ENCODE measurements at places on chromosomes 12 and 14.

DNA sequence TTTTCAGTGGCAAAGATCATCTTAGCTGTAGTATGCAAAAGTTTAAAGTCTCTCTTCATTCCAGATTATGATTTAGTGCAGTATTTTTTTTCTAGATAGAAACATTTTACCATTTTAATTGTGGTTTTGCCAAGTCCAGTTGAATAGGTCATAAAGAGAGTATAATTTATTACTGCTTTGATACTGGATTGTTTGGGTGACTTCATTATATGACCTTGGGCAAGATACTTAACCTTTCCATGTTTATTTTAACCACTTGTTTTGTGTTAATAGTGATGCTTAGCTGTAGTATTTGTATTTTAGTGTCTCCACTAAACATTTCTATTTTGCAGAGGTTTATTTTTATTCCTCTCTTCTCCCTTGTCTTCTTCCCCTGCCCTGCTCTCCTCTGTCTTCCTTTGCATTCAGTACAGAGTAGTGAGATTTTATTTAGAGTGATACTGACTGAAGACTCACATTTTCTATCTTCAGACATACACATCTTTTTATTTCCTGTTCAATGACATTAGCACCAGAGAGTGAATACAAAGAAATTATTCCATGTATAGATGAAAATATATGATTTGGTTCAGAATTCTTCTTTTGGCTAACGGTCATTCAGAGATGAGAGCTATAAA is 215.2 kb downstream of the ERC1 start:
- DNase-seq = no peak

DNA sequence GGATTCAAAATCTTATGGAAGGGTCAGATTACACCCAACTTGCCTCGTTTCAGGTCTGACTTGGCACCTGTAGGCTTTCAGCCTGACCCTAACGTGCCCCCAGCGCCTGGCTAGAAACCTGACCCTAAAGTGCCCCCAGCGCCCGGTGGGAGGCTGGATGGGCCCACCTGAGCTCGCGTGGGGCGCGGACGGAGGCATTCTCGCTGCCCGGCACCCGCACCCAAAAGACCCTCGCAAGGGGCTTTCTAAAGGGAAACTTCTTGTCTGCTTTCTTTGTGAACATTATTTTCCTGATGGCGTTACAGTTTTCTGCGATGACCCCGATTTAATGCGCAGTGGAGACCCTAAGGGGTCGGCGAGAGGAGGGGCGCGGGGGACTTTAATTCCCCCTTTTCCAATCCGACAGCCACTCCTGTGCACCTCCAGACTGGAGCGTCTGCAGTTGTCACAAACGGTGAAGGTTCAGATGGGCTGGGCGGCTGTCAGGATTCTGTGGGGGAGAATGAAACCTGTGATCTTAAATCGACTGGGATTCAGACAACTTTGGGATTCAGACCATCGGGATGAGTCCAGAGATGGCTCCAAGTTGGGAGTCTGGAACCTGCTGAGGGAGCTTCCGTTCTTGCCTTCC is 751 bp upstream of the HRK start:
- DNase-seq = no peak

GRCh38 chr12:117527479-117527855 is 166.0 kb upstream of the NOS1 start:
- DNase-seq = no peak

DNA sequence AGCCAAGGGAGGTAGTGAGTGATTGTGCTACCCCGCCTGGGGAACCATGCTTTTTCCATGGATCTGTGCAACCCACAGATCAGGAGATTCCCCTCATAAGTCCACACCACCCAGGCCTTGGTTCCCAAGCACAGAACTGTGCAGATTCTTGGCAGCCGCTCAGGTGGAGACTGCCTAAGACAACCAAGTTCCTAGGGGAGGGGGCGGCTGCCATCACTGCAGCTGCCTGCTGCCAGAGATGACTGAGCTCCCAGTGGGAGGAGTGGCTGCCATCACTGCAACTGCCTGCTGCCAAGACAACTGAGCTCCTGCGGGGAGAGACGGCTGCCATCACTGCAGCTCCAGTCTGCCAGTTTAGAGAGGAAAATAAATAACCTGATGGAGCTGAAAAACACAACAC is 138.3 kb upstream of the GARIN2 start:
- DNase-seq = no peak

- DNase-seq = no peak
Observed at GRCh38 chr12:39161465-39162085, 256.2 kb upstream of the CPNE8 start.

GRCh38 chr12:105468464-105468863 is 138.0 kb downstream of the C12orf75 start:
- DNase-seq = no peak

- DNase-seq = no peak
Observed at GRCh38 chr12:21773263-21773741, 1.2 kb downstream of the KCNJ8 start.

DNA sequence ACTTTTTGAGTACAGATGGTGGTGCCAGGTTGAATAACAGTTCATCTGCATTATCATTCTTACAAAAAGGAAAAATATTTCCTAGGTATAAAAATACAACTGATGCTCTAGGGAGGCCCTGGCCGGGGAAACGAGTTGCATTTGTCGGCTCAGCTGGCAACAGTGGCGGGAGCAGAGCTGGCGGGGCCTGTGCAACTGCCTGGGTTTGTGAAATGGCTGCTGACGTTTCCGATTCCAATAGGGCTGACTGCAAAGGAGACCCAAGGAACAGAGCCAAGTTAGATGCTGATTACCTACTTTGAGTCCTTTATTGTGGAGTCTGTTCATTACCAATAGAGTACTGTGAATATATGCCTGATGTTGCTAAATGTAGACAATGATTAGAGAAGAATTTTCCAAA is 25.8 kb upstream of the PHLDA1 start:
- DNase-seq = no peak

- DNase-seq = no peak
Observed at GRCh38 chr14:91912035-91912434, 35.5 kb downstream of the FBLN5 start.

DNA sequence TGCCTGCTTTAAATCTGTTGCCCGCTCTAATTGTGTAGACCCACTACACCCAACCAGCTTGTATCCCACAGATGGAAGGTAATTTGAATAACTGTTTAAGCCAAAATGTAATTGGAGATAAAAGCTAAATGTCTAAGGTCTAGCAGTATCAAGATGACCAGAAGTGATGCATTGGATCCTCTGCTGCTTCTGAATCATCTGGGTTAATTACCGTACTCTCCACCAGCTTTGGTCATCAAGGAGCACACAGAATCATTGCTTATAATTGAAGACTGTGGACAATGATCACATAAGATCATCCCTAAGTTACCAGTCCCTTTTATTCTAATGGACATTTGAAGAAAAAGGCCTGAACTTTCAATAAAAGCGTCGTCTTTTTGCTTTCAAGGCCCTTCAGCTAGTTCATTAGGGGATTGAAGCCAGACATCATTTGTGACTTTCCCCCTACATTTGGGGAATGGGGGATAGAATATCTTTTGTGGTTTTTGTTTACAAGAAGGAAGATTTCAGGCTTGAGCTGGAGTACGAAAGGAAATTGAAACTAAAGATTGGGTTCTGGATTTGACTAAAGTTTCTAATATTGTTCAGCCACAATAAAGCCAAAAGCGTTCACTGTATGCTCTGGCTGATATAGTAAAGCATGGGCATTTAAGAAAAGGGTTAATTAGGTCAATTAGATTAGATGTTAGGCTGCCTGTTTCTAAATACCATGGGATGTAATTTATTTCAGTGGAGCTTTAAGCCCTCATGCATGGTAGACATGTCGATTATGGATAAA is 123.2 kb downstream of the CHST11 start:
- DNase-seq = no peak
